ENCODE measurements at places on chromosomes 1 and 21.

GRCh38 chr1:6179564-6180175 lies 451 bp downstream of the CHD5 start:
- DNase-seq = no peak

DNA sequence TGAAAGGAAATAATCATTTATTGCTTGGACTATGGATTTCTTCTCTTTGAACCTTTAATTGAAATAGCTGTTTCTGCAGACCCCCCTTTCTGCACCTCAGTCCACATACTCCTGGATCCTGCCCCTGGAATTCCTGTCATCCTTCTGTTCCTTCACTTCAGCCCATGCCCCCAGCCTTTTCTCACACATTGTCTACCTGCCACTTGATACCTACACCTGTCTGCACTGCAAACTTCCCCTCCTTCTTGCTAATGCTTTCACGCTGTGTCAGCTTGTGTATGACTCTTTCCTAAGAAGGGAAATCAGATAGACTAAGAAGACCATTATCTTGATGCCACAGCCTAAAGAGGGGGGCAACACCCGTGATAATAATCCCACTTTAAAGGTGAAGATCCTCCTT lies 80.3 kb upstream of the EXO1 start:
- no peak for DNase-seq

DNA sequence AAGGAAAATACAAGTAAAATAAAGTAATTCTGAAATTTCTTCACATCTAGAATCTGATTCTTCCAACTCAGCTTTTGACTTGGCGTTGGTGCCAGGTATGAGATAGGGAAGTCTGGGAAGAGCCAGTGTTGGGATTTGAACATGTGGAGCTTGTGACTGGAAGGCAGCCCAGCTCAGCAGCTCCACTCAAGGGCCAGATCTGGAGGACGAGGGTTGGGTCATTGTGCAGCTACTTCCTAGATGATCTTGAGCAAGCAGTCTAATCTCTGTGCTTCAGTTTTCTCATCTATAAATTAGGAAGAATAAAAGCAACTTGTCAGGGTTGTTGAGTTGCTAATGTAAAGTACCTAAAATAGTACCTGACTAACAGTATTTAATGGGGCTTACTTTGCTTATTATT lies 5.0 kb downstream of the ADARB1 start:
- DNase-seq = peak; percentile 31

DNA sequence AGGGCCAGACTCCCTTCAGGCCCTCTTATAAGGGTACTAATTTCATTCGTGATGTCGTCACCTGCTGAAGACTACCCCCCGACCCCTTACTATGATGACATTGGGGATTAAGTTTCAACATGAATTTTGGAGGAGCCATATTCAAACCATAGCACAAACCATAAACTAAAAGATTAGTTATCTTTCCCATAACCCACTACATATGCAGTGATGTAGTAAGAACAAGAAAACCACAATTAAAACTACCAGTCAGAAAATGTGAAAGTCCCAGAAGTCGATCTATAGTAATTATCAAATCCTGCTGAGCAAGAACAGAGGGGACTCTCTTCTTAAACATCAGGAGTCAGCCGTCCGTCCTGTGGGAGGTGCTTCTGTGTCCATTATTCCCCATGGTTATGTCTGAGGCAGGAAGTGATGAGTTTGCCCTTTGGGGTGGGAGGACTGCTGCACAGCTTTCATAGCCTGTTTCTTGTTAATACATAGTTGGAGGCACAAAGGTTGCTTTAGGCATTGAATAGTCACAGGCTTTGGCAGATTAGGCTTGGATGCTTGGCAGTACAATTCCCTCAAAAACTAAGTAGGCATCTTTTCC lies 35.9 kb upstream of the PTGFRN start:
- no peak for DNase-seq

- no peak for DNase-seq
These were observed 105.7 kb downstream of the SYF2 start for GRCh38 chr1:25126562-25126961.

- DNase-seq = no peak
These were observed 2.0 kb downstream of the LORICRIN start for GRCh38 chr1:153261281-153262069.

- DNase-seq = no peak
These were observed 6.7 kb downstream of the PTTG1IP start for GRCh38 chr21:44866780-44867179.

GRCh38 chr1:90534663-90535295 lies 182.3 kb downstream of the BARHL2 start:
- no peak for DNase-seq

- peak; percentile 25 for DNase-seq
These were observed 71.0 kb downstream of the NFASC start for GRCh38 chr1:204941421-204942338.

DNA sequence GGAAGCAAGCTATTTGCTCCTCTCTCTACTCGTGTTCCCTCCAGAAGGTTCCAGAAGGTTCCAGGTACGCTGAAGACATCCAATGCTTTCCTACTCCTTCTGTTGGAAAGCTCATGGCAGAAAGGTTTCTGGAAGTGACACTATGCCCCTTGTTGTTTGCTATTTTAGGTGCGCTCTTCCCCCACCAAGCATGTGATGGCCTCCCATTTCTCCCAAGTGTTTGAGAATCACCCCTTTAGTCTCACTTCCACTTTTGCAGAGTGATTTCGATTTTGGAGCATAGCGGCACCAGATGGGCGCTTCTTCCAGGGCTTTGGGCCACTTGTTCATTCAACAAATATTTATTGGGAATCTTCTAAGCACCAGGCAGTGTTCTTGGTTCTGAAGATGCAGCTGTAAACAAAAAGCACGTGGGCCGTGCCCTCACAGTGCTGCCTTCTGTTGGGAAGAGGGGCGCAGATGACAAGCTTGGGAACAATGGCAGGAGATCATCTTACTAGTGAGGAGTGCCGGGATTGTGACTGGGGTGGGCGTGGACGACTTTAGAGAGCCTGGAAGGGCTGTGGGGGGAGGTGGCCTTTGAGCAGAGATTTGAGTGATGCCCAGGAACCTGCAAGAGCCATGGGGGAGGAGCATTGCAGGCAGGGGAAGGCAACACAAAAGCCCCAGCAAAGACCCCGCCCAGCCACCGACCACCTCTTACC lies 43.0 kb upstream of the TARDBP start:
- no peak for DNase-seq

DNA sequence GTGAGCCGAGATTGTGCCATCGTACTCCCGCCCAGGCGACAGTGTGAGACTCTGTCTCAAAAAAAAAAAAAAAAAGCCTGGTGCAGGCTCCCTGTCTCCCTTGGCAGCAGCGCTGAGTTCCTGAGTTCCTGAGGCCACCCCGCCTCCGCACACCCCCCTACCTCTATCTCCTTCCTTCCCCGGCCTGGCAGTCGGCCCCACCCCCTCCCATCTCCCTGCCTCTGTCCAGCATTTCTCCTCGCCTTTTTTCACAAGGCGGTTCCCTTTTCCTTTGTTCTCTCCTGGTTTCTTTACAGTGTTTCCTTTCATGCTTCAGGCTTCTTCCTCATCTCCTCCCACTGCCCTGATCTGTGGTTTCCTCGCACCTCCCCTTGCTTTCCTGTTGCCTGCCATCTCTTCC lies 2.7 kb downstream of the RORC start:
- DNase-seq = peak; percentile 59

DNA sequence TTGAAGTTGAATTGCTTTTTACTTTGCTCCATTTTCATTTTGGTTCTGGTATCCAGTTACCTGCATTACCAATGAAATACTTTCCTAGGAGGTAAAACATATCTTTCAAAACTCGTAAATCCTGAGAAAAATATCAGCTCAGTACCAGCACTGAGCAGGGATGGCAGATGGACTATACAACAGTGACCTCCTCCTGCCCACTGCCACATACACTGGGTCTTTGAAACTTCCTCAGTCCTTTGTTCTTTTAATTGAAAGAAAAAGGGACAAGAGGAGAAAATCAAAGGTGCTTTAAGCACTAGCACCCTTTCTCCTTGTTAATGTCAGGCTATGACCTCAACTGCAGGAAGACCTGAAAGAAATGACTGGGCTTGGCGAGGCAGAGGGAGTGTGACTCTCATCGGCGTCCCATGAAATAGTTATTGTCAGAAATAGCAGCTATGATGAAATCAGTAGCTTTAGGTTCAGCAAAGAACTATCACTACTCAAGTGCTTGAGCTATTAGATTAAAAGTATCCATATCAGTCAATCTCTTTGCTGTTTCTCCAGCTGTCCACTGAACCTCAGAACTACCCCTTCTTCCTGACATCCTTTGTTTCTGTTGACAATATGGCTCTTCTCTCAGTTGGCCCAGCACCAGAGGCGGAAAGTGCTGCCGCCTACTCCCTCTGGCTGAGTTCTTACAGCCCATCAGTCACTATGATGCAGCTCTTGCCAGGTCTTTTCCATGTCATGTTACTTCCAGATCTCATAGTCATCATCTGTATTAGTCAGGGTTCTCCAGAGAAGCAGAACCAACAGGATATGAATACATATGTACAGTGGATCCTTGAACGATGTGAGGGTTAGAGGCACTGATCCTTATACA lies 207.0 kb upstream of the MAP1LC3C start:
- DNase-seq = no peak

- no peak for DNase-seq
These were observed 54.2 kb downstream of the JAK1 start for GRCh38 chr1:64912191-64912590.

- DNase-seq = no peak
These were observed 666 bp upstream of the BEND5 start for GRCh38 chr1:48777219-48777895.

GRCh38 chr1:64545118-64545843 lies 75.4 kb downstream of the CACHD1 start:
- no peak for DNase-seq

GRCh38 chr1:39082010-39082799 lies 56.1 kb downstream of the NDUFS5 start:
- no peak for DNase-seq

DNA sequence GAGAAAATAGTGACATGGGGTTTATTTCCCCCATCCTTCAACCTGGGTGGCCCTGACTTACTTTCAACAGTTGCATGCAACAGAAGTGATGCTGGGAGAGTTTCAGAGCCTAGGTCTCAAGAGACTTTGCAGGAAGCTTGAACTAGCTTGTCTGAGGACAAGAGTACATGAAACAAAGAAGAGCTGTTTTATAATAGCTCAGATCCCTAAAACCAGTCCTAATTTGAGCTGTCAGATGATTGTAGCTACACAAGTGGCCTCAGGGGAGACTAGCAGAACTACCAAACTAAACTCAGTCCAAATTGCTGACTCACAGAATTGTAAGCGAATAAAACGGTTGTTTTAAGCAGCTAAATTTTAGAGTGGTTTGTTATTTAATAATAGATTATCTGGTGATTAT lies 17.1 kb downstream of the RC3H1 start:
- no peak for DNase-seq

GRCh38 chr1:30515755-30516484 lies 207.5 kb downstream of the MATN1 start:
- DNase-seq = no peak

GRCh38 chr1:171969813-171970212 lies 128.5 kb downstream of the DNM3 start:
- no peak for DNase-seq

DNA sequence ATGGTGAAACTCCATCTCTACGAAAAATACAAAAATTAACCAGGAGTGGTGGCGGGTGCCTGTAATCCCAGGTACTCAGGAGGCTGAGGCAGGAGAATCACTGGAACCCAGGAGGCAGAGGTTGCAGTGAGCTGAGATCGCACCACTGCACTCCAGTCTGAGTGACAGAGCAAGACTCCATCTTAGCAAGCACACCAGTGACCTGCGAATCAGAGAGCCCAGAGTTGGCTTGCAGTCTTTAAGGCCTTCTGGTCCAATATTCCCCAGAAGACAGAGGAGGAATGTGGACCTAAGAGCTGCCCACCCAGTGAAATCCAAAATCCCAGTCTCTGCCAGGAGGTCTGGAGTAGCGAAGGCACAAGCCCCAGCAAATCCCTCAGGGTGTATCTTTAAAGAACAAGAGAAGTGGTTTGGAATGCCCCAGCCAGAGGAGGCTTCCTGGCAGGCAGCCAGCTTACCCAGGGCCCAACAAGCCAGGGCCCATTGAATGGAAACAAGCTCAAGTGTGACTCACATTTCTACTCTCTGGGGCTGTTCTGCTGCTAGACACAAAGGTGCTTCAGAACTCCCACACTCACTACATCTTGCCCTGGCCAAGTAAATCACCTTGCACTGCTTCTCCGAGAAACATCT lies 23.9 kb downstream of the GPR161 start:
- DNase-seq = no peak

- DNase-seq = no peak
These were observed 302.6 kb downstream of the PAPPA2 start for GRCh38 chr1:176765608-176766007.

GRCh38 chr1:204336421-204337035 lies 23.2 kb downstream of the PLEKHA6 start:
- DNase-seq = no peak

- peak; percentile 16 for DNase-seq
These were observed 1.1 kb downstream of the C2CD2 start for GRCh38 chr21:41952568-41953248.

DNA sequence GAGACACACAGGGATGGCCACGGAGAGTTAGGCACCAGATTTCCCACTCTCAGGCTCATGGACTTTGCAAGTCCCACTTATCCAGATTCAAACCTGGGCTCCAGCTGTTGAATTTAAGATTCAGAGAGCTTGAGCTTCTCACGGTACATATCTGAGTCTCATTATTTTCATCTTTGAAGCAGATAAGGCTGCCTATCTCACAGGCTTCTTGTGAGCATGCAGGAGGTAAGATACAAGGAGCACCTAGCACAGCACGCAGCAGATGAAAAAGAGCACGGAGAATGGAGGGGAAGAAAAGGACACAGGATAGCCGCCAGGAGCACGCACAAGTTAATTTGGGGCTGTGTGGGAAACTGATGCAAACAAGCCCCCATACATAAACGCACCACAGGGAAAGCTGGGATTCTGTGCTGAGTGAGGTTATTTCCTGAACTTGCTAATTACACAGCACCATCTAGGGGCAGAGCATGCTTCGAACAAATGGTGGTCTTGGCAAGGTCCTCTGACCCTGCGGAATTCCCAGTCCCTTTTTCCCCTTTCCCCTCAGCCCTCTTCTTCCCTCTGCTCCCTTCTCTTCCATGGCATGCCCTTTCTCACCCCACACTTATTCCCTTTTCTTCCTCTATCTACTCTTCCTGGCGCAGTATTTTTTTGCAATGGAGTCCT lies 134.7 kb upstream of the VANGL1 start:
- no peak for DNase-seq

- peak; percentile 91 for DNase-seq
These were observed 91.6 kb downstream of the GLUL start for GRCh38 chr1:182299728-182300616.

GRCh38 chr1:227732586-227733308 lies 2.4 kb downstream of the JMJD4 start:
- no peak for DNase-seq

Measured in AML-193 (cell line).